Activated T-cell treated with anti-CD3 and anti-CD28 coated beads, Interleukin-2, amount 50 U/mL, for 48 hours (primary cell): ENCODE measurements at places on chromosomes 6 and 20.

DNA sequence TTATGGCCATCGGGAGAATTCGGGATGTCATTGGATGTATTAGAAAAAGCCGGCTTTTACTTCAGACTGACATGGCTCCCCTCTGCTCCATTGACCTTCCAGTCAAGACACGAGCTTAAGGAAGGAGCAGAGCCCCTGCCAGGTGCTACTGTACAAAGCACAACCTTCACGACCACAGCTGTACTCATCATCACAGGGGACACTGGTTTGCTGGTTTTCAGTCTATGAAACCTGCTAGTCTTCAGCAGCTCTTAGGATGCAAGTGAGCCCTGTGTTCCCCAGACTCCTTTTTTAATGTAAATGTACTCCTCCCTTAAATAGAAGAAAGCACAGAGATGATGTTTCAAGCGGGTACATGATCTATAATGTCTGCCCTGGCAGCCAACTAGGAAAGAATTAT lies 1.9 kb upstream of the TRAPPC3L start:
- DNase-seq: no peak

DNA sequence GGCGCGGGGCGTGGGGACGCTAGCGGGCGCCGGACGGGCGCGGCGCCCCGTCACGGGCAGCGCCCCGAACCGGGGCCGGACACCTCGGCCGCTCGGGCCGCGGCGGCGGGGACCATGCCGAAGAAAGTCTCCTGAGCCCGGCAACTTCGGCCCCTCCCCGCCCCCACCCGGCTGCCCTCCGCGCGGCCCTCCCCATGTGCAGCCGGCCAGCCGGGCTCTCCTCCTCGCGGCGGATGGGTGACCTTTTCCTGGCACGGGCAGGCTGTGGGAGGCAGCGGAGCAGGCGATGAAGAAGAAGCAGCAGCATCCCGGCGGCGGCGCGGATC lies 278 bp downstream of the UST start:
- peak; percentile 47 for DNase-seq

GRCh38 chr6:19921786-19922185 lies 84.6 kb downstream of the ID4 start:
- DNase-seq: no peak

GRCh38 chr6:129730477-129731165 lies 20.6 kb upstream of the ARHGAP18 start:
- DNase-seq: no peak

DNA sequence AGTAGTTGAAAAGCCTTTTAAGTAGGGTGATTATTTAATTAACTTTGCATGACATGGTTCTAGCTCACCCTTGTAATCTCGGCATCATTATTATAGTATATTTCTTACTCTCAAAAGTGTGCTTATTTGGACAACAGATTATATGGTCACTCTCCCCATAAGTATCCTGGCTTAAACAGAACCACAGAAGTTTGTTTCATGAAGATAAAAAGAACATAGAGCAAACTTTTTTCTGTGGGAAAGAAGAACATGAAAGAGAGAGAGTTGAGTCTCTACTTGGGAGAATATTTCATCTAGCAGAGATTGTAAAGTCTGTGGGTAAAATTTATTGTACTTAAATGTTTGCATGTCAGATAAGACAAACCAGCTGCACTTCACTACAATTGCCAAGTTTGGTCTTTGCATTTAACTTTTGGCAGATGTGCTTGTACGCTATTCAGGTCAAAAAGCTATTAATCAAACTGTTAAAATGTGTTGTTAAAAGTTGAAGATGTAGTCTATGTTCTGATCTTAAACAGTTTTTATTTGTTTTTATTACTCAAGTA lies 33.4 kb upstream of the PRIM2 start:
- DNase-seq: no peak

- no peak for DNase-seq
Observed at GRCh38 chr20:3128275-3128984, 31.2 kb downstream of the FASTKD5 start.

DNA sequence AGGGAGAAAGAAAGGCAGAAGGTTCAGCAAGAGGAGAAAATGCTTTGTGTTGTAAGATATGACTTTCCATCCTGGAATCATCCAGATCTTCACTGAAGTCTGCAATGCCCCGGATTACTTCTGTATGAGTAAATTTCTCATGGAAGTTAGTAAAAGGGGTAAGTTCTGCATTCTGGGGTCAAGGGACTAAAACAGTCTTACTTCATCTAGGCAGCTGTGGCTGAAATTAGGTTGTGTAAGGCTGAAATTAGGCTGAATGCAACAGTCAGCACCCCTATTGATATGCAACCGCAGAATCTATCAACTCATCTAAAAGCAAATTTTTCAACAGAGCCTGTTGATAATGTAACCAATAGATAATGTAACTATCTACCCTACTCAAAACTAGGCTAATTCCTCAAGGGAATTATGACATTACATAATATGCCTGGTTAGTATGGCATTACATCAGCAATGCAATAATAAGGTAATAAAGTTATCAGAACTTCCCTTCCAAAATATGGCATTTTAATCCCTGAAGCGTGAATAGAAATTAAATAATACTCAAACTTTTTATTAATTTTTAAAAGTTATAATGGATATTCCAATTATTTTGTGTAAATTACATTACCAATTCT lies 671.7 kb upstream of the CITED2 start:
- DNase-seq: no peak

GRCh38 chr6:61977947-61978346 lies 308.1 kb downstream of the KHDRBS2 start:
- no peak for DNase-seq

DNA sequence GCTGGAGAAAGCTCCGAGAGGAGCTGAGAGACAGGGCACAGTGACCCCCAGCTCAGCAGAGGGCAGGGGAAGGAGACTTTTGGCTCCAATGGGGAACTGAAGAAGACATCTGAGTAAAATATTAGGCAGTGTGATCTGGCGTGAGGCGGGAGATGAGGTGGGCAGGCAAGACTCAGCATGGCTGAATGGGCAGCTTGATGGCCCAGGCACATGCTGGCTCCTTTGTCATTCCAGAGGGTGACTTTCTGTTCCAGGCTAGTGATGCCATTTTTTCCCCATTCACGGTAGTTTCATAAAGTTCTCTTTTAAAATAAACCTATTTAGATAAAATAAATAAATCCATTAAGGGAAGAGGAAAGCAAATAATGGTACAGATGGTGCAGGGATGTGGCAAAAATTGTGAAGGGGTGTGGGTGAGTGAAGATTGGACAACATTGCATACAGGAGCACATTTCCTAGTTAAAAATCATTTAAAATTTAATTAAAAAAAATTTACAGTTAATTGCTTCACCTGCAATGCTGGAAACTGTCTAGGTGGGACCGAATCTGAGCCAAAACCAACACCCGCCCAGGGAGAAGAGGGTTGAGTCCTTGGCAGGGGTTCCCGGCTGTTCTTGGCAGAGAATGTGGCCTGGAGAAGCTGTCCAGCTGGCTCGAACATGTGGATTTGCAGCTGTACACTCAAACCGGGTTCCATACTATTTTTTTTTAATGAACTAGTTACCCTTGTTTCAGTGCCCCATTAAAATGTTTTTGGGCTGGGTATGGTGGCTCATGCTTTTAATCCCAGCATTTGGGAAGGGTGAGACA lies 41.7 kb upstream of the PRELID3B start:
- no peak for DNase-seq

DNA sequence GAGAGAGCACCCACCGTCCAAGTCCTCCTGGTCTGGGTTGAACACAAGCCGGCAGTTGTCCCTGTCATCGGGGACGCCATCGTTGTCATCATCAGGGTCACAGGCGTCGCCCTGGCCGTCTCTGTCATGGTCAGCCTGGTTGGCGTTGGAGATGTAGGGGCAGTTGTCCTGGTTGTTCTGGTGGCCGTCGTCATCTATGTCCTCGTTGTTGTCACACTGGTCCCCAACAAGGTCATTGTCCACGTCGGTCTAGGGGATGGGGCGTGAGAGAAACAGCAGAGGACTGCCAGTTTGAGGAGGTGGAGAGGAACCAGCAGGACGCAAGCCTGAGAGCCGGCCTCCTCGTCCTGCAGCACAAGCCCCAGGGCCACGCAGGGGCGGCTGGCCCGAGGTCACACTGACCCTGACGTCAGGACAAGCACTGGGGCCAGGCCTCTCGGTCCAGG lies 28.5 kb downstream of the THBS2 start:
- no peak for DNase-seq

DNA sequence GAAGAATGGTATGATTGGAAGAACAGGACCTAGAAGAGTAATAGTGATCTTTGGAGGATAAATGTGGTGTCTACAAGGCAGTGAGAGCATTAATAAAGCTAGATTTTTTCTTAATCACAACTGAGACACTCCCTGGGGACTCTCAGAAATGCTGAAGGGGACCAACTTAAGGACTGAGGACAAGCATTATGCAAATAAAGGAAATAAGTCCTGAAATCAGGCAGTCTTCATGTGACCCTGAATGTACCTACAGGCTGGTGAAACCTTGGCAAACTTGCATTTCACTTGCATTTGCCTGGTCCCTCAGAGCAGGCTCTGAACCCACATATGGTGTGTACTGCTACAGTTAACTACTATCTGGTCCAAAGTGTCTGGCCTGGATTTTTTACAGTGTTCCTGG lies 19.3 kb upstream of the TTK start:
- DNase-seq: no peak

- DNase-seq: peak; percentile 60
Observed at GRCh38 chr6:99613409-99613704, 6.7 kb downstream of the PRDM13 start.

DNA sequence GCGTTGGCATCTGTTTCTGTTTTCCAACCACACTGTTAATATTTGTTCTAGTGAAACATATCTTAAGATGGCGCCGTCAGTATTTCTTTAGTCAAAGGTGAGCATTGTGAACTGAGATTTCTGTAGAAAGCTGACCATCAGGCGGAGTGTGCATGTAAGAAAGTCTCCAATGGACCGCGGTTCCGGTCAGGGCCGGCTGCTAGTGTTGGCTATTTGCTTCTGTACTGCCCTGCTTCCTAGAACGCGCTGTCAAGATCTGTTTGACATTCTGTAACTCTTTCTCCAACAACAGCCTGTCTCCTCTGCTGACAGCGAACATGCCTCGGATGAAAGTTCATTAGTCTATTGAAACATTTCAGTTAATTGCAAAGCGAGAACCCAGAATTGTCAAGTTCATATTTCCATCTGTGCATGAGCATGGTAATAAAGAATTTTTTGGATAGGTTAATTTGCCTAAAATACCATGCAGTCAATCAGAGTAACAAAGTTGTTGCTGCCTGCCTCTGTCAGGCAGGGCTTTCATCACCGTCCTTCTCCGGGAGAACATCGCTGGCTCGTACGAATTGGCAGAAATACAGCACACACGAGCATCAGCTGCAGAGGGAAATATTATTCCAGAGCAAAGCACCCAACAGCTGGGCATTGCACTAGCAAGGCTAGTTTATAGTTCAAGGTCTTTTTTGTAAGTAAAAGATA lies 369.1 kb downstream of the CDH4 start:
- no peak for DNase-seq

DNA sequence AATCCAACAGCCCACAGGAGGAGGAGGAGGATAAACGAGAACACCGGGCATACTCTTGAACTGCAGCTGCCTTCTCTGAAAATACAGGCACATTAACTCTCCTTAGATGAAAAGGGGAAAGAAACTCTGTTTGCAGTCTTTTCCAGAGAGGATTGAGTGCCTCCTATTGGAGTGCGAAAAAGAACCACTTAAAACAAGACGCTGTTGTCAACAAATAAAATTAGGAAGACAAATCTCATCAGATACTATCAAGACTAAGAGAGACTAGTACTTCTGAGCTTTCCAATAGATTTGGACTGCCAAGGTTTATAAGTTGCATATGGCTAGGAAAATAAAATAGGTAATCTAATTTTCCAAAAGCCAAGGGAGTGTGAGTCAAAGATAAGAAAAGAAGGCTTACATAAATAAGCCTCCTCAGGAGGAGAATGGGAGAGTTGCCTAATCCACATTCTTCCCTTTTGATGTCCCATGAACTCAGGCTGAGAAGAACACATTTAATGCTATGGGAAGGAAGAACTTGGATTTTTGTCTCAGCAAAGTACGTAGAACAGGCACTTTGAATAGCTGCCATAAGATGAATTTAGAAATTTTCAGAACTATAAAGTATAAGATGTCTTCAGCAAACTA lies 154.7 kb downstream of the ARHGAP18 start:
- no peak for DNase-seq

DNA sequence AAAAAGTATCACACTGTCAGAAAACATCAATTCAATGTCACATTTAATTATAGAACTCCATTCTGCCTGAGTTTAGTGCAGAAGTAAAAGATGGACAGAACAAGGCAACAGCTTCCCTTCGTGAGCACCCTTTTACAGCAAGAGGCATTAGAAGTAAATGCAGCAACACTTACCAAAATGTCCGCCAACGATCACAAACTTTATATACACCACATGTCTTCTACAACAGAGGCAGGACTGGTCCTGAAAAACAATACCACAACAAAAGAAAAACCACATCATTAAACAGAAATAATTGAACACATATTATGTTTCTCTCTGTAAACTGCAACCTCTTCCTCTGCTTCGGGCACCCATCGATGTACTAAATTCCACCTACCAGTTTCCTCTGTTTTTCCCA lies 92.9 kb downstream of the FYN start:
- no peak for DNase-seq

DNA sequence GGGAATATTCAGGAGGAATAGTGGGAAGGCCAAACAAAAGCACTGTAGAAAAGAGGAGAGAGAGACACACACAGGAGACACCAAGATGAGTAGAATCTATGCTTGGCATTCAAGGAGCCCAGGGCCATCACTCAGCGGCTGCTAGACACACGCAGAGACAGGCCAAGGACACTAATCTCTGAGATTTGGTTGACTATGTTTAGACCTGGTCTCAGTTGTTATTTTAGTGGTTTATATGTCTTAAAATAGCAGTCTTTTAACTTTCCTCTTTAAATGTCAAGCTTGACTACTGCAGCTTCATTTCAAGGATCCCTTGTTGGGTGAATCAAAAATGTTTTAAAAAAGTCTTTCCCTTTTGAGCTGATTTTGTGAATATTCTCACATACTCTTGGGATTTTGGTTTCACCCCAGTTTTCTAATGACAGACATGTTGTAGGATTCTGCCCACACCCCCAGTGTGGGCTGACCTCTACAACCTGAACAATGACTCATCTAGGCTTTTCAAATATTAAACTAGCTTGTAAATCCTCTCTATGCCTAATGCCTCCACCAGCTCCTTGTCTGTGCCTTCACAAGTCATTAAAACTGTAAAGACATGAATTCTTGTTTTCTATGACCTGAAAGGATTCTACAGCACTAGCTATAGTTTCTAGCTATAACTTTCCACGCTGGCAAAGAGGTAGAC lies 142.7 kb upstream of the EXOC2 start:
- DNase-seq: no peak

DNA sequence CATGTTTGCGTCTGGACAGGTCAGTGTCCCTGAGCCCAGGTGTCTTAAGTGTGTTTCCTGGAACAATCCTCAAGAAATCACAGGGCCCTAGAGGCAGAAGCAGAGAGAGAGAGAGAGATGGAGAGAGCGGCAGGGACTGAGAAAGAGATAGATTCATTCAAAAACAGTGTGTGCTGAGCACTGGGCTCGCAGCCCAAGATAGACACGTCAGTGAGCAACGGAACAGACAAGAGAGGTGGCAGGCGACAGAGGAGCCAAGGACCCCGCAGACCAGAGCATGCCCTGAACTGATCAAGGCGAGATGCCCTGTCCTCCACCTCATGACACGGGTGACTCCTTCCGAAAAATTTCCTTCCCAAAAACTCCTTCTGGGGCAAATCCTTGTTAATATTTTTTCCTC lies 362.0 kb upstream of the SULF2 start:
- DNase-seq: no peak
